ENCODE measurements at places on chromosomes 12 and 14.

- DNase-seq: no peak
These were observed 213.0 kb downstream of the KITLG start for GRCh38 chr12:88367231-88367630.

DNA sequence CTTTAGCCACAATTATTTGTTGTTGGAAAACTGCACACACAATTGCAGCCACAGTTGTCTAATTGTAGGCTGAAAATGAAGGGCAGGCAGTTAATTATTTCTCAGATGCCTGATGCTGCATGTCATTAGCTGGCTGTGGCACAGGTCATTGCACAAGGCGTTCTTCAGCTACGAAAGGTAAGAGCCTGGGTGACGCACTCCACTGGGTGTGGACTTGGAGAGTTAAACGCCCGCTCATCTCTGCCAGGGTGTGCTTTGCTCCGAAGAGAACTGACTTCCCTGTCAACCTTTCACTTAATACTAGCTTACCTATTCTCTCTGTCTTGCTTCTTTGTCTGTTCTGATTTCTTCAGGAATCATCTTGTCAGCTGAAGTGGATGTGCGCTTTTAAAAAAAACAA lies 91.4 kb upstream of the CPM start:
- no peak for DNase-seq

- no peak for DNase-seq
These were observed 125.1 kb downstream of the APAF1 start for GRCh38 chr12:98770230-98770629.

- DNase-seq: no peak
These were observed 10.0 kb upstream of the LRTM2 start for GRCh38 chr12:1810201-1810930.

GRCh38 chr14:100709289-100710284 lies 17.1 kb upstream of the DLK1 start:
- DNase-seq: peak; percentile 59

GRCh38 chr12:64744422-64745258 lies 14.6 kb downstream of the GNS start:
- no peak for DNase-seq

DNA sequence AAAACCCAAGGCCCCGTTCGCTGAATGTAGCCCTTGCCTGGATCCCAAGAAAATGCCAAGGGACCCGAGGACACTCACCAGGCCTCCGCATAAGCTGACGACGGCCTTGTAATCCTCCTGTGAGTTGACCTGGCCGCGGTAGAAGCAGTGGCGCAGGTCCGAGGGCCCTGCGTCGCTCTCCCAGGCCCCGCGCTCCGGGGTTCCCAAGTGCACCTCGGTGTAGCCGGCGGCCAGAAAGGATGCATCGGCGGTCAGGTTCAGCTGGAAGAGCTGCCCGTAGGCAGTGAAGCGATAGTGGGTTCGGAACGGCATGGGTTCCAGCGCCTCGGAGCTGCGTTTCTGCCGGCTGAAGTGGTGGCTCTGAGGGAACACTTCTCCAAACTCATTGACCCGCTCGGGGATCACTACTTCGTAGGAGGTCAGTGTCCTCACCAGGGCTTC lies 1.2 kb downstream of the ADAMTS20 start:
- DNase-seq: no peak

- DNase-seq: no peak
These were observed 166.7 kb upstream of the LHX5 start for GRCh38 chr12:113638460-113638775.

- no peak for DNase-seq
These were observed 11.7 kb upstream of the KRT73 start for GRCh38 chr12:52630008-52630500.

GRCh38 chr14:59897757-59898383 lies 22.1 kb upstream of the LRRC9 start:
- DNase-seq: peak; percentile 70

DNA sequence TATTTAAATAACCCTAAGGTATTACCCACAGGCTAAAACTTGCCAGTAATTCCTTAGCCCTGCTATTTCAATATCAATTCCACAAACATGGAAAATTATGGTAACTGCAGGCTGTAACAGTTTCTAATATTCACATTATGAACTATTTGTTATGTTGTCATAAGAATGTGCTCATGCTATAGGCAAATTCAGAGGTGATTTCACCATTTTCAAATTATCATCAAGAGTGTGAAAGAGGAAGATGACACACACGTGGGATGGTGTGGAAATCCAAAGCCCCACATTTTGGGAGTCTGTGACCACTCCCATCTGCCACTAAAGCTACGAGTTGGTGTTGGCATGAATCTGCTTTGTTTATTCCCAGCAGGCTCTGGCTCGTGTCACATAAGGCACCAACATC lies 5.9 kb upstream of the MYO1A start:
- no peak for DNase-seq

DNA sequence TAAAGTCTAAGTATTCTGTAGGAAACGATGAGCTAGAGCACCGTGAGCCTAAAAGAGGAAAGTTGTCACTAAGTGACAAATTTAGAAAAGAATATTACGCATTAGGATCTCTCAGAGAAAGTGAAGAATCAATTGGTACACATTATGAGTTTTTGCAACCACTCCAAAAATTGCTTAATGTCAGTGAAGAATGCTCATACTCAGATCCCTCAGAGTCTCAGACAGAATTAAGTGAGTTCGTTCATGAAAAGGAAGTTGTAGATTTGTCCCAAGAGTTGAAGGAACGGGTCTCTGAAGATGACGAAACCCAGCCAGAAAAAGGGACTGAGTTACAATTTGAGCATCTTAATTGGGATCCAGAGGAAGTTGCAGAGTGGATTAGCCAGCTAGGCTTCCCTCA lies 1.5 kb downstream of the SAMD15 start:
- DNase-seq: no peak

GRCh38 chr12:51391283-51392123 lies at the start of gene GALNT6:
Gene GALNT6, minus strand, starts transcription at chr12:51391406. Its CDS starts 11,625 bp downstream, at chr12:51379781.
- peak; percentile 46 for DNase-seq

DNA sequence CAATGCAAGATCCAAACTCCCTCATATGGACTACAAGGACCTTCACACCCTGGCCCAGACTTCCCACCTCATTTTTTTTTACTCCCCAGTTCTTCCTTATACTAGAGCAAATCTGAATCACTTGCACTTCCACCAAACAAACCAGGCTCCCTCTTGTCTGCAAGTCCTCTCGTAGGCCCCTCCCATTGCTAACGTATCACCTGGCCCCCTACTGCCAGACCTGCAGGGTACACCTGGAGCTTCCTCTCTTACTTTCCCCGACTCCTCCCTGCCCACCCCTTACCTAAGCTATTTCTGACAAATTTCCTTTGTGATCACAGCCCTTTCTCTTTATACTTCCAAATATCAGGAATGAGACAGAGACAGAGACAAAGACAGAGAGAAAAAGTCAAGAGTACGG lies 463.9 kb downstream of the GALC start:
- DNase-seq: no peak

GRCh38 chr14:45699471-45699870 lies 446.5 kb upstream of the MIS18BP1 start:
- no peak for DNase-seq

- no peak for DNase-seq
These were observed 87.6 kb upstream of the PPP2R5C start for GRCh38 chr14:101673873-101674272.

DNA sequence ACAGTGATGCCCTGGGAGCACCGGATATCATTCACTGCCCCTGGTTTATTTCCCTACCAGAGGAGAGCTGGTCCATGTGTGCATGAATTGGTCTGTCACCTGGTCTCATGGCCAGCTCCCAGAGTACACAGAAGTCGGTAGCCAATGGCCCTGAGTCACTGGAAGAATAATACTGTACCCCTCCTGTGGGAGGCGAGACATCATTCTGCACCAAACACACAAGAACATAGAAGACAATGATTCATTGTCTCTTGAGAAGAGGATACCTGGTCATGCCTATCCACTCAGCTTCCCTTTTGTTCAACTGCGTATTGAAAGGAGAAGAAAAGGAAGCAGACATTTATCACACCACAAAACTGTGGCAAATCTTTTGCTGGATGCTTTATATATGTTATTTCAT lies 216.2 kb downstream of the DPF3 start:
- DNase-seq: no peak

DNA sequence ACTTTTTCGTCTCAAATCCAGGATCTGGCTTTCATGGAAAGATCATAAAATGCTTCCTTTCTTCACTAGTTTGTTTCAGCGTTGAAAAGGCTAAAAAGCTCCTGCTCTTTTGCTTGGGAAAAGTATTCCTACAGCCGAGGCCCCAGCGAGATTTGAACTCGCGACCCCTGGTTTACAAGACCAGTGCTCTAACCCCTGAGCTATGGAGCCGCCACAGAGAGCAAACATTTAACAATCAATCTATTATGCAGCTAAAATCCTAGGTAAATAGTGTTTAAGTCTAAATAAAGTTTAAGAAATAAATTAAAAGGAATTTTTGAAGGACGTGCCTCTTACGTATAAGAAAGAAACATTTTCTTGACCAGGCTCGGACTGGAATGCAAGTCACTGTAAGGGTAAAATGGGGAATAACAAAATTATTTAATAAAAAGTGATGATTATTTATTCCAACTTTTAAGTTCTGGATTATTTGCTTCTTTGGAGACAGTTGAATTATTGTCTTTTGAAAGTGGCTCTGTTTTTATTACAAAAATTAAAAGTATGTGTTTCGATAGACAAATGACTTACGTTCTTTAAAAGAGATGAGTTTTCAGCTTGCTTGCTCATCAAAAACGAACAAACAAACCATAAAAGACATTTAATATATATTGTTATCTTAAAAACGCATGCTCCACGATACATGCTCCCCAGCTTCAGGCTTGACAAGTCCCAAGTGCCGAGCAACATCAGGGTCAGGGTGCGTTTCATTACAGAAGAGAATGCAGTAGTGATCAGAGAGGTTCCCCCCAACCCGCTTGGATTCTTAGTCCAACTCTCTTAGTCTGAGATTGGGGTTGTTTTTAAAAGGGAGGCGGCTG lies 10.2 kb downstream of the OR6S1 start:
- peak; percentile 63 for DNase-seq

DNA sequence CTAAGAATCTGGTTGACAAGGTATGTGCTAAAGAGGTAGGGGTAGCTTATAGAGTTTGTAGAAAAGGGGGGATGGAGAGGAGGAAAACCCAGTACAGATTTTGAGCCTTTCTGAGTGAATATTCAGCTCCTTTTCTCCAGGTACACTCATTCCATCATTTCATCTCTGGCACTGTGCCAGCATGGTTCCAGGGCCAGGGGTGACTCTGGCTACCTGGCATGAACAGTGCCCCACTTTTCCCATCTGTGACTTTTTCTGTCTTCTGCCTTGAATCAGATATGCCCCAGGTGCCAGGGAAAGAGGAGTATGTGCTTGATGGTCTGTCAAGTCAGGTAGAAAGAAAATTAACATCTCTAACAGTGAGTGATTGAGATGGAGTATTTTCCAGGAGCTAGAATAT lies 175.7 kb downstream of the CACNA1C start:
- no peak for DNase-seq

- DNase-seq: no peak
These were observed 28.7 kb downstream of the UBE2N start for GRCh38 chr12:93413064-93413463.

DNA sequence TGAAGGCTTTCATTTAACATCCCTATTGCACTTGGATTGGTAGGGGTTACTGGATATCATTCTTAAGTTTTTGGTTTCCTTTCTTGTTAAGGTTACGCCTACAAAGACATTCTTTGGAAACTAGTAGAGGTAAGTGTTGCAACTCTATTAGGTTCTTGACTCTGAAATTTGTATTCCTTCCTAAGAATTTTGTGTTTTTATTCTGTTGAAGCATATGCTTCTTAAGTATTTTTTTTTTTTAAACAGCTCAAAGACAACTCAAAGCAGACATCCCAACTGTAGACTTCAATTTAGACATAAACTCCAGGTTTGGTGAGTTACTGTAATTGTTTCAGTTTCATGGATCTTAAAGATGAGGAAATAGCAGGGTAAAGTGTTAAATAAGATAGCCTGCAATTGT lies 1.1 kb upstream of the RBMS2 start:
- no peak for DNase-seq

DNA sequence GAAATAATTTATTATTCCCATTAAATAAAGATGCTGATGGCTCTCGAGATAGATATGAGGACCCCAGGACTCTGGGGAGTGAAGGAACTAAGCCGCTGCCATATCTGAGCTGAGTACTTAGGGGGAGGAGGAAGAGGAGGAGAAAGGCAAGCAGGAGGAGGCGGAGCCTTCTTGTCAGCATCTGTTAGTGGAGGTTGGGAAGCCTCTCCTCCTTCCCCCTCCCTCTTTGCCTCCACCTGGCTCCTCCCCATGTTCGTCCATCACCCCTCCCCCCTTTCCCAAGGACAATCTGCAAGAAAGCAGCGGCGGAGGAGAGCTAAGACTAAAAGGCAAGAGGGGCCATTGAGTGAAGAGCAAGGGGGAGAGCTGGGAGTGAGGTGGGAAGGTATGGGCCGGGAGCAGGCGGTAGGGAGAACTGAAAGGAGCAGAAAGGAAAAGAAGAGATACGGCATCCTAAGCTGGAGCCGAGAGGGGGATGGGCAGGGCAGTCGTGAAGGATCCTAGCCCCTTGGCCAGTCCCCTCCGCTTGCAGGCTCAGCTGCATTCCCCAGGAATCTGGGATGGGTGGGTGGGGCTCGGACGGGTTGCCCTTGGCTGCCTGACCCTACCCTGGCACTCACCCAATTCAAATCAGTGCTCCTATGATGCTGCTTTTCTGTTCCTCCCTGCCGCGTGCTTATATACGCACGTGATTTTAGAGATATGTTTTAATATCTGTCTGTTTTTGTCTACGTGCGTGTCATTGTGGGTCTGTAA lies at the start of gene PFKM:
Gene PFKM, plus strand, starts transcription at position 287 of the 756 bp plus-strand sequence. CDS start 3,411 bp downstream, outside the sequence.
- DNase-seq: peak; percentile 75

GRCh38 chr12:65155784-65156183 lies 13.6 kb upstream of the LEMD3 start:
- DNase-seq: peak; percentile 20

- no peak for DNase-seq
These were observed 133.4 kb downstream of the TMTC1 start for GRCh38 chr12:29650371-29650770.

DNA sequence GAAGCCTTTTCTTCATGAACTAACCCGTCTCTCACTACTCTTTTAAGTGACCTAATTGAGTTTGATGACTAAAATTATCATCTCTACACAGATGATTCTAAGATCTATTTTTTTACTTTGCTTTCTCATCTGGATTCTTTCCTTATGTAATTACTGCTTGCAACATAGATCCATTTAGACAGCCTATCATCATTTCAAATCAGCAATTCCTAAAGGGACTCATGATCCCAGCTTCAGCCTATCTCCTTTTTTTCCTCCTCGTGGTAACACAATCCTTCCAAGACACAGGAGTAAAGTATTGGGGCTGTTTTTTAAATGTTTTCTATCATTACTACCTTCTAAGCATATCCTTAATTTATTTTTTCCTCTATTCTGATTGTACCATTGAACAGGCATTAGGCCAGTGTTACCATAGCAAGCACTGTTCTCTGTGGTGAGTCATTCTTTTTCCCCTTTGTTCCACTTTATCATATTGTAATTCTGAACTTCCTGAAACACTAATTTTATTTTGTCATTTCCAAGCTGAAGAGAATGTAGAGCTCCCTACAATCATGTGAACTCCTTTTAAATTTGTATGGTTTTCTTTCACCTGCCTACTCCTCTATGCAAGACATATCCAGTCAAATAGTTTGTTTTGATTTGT lies 190.4 kb upstream of the FAR2 start:
- DNase-seq: no peak
